ENCODE measurements at places on chromosomes 13 and 19.

- ATAC-seq, result no peak
Observed at GRCh38 chr13:28110414-28110813, 10.0 kb upstream of the FLT3 start.

DNA sequence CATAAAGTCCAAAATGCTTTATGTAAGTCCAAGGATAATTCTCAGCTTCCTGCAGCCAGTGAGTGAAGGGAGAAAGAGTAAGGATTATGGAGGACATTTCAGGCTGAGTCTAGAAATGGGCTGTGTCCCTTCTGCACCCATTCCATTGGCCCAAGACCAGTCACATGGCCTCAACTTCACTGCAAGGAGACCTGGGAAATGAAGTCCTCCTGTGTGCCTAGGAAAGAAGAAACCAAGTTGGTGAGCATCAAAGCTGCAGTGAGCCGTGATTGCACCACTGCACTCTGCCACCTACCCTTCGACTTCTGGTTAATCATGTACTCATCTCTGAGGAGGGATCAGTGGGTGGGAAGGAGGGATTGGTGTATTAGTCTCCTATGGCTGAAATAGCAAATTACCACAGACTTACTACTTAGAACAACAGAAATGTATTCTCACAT is 3.6 kb upstream of the CD37 start:
- ATAC-seq, result peak; percentile 92

DNA sequence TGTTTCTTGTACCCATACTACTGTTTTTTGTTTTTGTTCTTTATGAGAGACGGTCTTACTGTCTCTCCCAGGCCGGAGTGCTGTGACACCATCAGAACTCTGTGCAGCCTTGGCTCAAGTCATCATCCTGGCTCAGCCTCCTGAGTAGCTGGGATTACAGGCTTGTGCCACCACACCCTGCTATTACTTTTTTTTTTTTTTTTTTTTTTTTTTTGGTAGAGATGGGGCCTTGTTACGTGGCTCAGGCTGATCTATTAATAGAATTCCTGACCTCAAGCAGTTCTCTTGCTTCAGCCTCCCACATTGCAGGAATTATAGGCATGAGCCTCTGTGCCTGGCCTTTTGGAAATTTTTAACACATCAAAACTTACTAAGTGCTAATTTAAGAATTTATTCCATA is 2.9 kb upstream of the ZNF304 start:
- no peak for ATAC-seq

DNA sequence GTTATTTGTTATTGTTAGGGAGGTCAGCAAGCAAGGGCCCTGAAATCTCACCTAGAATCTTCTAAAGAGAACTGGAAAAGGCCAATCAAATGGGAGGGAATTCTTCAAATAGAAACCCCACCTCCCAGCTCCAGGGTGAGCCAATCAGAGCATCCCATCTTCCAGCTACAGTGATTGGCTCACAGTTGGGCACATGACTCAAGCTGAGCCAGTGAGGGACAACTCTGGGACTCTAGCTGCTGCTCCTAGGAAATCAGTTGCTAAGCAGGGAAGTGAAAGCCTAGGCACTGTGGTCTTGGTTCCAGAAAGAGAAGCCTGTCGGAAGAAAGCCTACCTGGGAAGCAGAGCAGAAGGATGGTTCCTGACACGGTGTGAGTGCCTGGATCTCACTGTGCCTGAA is 13.4 kb downstream of the TM6SF2 start:
- no peak for ATAC-seq

- ATAC-seq, result peak; percentile 13
Observed at GRCh38 chr13:29522044-29522685, 73.3 kb downstream of the SLC7A1 start.

DNA sequence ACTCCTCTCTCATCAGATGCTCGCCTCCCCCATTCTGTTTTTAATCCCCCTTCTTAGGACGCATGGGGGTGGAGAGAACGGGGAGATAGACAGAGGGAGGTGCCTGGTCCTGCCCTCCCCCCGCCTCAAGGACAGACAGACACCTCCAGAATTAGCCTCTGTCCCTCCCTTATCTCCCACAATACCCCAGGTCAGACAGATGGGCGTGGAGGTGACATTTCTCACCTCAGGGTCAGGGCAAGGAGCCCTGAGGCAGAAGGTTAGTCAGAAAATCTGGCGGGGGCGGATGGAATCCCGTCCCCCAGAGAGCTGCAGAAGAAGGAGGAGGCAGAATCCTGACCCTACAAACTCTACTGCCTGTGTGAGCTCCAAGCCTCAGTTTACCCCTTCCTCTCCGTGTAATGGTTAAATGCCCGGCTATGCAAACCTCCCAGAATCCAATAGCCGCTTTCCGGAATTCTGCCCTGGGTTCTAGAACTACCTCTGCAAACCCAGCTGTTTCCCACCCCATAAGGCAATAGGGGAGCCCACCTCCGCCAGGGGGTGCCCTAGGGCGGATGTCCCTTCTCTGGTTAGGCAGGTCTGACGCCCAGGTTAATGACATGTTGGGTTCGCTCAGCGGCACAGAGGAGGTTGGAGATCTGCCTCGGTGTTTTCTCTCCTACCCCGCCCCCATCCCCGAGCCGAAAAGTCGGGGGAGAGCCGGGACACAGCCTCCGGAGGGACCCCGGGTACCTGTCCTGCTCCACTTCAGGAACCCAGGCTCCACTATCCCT is 900 bp downstream of the PPP1R13L start:
- no peak for ATAC-seq

GRCh38 chr13:67493835-67494234 is 263.7 kb upstream of the PCDH9 start:
- no peak for ATAC-seq

- ATAC-seq, result no peak
Observed at GRCh38 chr13:82719987-82720386, 1162.3 kb downstream of the SLITRK1 start.

- no peak for ATAC-seq
Observed at GRCh38 chr19:35755550-35756376, 1.1 kb downstream of the HSPB6 start.

- ATAC-seq, result no peak
Observed at GRCh38 chr19:14530506-14530905, 1.1 kb downstream of the TECR start.

- no peak for ATAC-seq
Observed at GRCh38 chr19:50417111-50418081, 1.3 kb upstream of the SPIB start.

- ATAC-seq, result peak; percentile 21
Observed at GRCh38 chr19:10361569-10362011, 18.8 kb downstream of the TYK2 start.

DNA sequence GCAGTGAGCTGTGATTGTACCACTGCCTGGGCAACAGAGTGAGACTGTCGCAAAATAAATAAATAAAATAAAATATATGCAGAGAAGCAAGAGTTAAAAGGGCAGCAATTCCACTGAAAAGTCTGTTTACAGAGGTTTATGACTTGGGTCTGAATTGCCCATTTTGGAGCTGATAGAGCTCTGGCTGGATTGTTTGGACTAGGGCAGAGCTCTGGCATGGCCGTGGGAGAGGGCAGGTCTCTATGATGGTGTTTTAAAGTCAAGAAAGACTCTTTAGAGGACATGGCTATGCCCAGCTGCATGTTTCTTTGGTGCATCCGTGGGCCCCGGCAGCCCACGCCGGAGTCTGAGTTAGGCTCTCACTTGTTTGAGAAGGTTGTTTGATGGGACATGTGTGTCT is 64.6 kb upstream of the C1QTNF9 start:
- ATAC-seq, result no peak

DNA sequence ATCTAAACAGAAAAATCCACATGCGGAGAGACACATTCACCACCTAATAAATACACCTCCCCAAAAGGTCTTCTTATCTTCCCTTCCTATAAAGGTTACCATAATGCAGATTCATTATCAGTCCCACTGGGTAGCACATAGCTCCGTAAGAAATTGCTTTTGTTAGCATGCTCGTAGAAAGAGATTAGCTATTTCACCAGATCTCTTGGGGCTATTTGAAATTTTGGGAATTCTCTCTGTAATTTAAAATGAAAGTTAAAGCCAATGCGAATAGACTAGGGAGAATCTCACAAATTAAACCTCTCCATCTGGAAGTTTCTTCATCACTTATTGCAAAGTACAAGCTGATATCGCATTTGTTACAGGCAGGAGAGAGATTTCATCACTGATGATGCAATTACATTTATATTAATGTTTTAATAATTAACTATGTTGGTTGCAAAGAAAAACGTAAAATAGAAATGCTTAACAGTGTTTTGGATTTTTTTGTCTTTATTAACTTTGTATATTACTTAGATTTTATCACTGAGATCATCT is 12.9 kb upstream of the DACH1 start:
- ATAC-seq, result no peak

DNA sequence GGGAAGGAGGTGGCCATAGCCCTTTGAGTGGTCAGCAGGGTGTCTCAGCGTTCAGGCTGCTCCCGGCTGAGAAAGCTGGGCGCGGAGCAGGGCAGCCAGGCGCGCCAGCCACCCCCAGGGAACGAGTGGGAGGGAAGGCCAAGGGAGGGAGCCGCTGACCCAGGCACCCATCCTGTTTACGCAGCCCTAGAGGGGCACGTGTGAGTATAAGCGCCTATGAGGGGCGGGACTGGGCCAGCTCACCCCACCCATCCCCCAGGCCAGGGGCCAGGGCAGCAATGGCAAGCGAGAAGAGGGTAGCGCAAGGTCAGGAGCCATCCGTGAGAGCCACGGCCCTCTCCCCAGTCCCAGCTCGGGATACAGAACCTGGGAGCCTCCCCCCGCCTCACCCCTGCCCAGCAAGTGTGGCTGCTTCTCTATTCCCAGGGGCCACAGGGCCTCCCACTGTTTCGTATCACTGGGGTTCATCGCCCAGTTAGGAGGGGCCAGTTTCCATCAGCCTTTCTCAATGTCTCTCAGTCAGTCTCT is 897 bp upstream of the DMKN start:
- no peak for ATAC-seq

DNA sequence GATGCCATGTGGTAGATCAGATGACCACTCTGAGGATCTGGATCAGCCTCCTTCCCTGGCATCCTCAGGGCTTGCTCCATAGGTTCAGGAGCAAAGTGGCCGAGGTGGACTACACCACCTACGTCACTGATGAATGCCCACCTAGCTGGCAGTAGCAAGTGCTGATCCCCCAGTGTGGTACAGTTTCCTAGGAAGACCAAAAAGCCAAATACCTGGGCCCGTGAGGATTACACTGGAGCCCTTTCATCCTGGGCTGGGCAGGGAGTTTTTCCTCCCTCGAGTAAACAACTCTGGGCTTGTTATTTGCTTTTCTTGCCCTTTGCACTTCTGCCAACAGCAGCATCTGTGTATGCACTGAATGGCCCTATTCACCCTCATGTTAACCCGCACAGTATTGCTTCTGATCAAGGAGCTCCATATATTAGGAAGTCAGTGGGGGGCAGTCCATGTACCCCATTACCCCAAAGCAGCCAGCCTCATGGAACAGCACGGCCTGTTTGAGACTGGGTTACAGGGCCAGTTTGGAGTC is 3.3 kb upstream of the MYADM start:
- no peak for ATAC-seq

- ATAC-seq, result no peak
Observed at GRCh38 chr13:39037410-39037879, 444 bp downstream of the PROSER1 start.

DNA sequence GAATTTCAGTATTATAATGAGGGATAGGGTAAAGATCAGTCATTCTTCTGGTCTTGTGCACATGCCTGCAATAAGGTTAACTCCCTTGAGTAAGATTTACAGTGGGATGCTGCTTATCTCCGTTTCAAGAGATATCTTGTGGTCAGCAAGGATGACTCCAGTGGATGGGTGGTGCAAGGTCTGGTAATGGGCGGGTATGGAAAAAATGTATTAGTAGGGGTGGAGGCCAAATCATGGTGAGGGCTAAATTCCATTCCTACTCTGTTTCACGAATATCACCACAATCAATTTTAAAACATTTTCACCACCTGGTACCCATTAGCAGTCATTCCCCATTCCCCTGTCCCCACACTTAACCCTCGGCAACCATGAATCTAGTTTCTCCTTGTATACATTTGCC is 40.6 kb downstream of the CCDC122 start:
- no peak for ATAC-seq

DNA sequence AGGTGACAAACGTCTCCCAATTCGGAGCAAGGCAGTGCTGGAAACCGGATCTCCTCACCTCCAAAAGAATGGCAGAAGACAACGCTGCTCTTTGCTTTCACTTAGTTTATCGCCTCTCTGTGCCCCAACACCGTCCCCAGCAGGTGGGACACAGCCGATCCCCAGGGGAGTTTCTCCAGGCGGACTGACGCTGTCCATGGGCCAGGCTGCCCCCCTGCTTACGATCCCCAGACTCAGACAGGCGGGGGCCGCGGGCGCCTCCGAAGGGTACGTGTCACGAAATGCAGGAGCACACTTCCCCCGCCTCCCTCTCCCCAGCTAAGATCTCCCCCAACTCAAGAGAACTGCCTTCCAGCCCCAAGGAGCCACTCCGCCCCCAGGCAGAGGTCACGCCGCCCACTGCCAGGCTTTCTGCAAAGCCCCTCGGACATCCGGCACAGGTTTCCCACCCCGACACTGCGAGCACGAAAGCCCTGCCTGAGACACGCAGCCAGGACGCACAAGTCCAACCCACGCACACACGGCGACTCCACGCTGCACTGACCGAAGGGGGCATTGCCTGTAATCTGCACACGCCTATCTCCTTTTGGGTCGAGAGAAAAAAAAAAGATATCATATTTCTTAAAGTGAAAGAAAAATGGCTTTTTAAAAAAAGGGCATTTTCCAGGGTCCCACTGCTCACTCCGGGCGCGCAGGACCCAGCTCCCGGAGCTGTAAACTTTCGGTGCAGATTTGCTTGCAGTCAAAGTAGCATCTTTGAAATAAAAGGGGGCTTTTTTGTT is 2.0 kb downstream of the SPRY2 start:
- peak; percentile 52 for ATAC-seq

DNA sequence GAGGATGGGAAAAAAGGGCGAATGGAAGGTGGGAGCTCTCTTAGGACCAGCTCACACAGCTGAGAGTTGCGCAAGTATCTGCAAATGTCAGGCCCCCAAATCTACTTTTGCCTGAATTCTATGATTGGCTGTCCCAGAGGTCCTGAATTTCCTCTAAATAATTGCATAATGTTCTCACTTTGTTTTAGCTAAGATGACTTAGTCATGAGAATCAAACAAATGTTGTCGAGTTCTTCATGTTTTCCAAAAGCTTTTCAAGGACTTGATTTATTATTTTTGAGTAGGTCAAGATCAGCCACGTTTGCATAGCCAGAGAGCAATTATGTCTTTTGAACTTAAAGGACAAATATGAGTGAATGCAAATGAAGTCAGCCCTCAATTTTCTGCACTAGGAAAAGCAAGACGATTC is 246.6 kb upstream of the MAB21L1 start:
- no peak for ATAC-seq

- no peak for ATAC-seq
Observed at GRCh38 chr13:45926741-45927140, 75.2 kb upstream of the SIAH3 start.

- no peak for ATAC-seq
Observed at GRCh38 chr19:46022431-46023310, at the start of gene PGLYRP1. Gene PGLYRP1 (minus strand): TSS chr19:46023053. CDS start chr19:46023021, 32 bp downstream.

GRCh38 chr13:44972956-44973581 is 16.2 kb downstream of the NUFIP1 start:
- ATAC-seq, result no peak

- no peak for ATAC-seq
Observed at GRCh38 chr13:77056382-77056781, 29.4 kb upstream of the FBXL3 start.

GRCh38 chr13:22114630-22115311 is 443.9 kb downstream of the FGF9 start:
- ATAC-seq, result peak; percentile 57

- ATAC-seq, result peak; percentile 13
Observed at GRCh38 chr19:39679791-39680168, 24.1 kb downstream of the LGALS16 start.

GRCh38 chr19:36460046-36460445 is 29.3 kb downstream of the ZNF566 start:
- no peak for ATAC-seq

- ATAC-seq, result peak; percentile 31
Observed at GRCh38 chr19:58476498-58477015, 405 bp downstream of the ZNF446 start.
